ENCODE measurements at places on chromosomes 11 and 22.

GRCh38 chr11:134034496-134035381 lies 34.1 kb upstream of the JAM3 start:
- no peak for DNase-seq

DNA sequence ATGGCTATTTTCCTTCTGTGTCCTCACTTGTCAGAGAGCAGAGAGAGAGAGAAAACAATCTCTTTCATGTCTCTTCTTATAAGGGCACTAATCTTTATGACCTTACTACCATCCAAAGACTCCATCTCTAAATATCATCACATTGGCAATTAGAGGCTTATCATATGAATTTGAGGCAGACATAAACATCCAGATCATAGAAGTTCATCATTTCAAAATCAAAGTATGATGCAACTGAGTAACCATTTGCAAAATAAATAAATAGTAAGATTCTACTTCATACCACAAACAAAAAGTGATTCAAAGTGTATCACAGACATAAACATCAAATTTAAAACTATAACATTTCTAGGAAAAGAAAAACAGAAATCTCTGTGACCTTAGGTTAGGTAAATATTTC lies 504.7 kb upstream of the ARHGAP42 start:
- no peak for DNase-seq

DNA sequence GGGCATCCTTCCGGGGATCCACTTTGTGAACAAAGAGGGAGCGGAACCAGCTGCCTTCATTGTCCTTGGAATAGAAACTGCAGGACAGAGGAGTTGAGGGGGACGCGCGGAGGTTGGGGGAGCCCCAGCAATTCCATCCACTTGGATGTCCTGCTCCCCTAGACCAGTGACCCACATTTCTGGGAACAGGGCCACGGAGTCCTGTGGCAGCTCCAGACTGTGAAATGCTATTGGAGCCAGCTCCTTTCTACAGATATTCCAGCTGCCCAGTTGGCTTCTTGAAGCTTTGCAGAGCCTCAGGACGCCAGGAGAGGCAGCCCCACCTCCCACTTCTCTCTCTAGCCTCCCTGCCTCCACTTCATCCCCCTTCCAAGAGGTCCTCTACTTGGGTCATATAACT lies 10.5 kb downstream of the NIPSNAP1 start:
- no peak for DNase-seq

- DNase-seq: no peak
These were observed 46.3 kb downstream of the BRD1 start for GRCh38 chr22:49781289-49781782.

GRCh38 chr11:105220121-105220520 lies 80.6 kb upstream of the CARD18 start:
- no peak for DNase-seq

GRCh38 chr11:130103296-130103814 lies 33.7 kb downstream of the APLP2 start:
- peak; percentile 79 for DNase-seq

DNA sequence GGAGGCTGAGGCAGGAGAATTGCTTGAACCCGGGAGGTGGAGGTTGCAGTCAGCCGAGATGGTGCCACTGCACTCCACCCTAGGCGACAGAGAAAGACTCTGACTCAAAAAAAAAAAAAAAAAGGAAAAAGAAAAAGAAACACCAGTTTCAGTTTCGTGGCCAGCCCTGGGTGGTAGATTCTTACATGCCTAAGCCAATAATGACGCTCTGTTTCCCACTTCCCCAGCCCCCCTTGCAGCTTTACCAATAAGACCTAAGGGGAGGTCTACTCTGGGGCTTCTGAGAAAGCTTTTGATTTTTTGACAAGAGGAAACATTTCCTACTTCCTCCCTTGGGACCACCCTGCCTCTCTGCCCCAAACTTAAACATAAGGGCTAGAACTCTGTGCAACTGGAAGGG lies 30.0 kb upstream of the PTPRJ start:
- no peak for DNase-seq

GRCh38 chr11:32224580-32224979 lies 133.7 kb downstream of the RCN1 start:
- no peak for DNase-seq

DNA sequence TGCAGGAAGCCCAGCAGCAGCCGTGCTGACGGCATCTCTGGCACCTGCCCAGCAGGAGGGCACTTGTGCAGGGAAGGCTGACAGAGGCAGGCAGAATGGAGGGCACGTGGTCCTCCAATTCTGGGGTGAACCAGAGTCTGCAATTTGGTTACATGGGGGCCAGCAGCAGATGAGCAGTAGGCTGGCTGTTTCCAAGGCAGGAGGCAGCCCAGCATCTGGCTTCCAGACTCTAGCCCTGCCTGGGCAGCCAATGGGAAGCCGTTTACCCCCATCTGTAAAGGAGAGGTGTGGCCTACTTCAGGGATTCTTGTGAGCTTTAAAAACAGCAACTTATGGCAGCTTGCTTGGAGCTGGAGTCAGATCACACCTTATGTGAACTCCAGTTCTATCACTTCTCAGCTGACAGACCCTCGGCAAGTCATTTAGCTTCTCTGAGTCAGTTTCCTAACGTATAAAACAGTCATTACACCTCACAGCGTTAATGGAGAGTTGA lies 27.9 kb upstream of the RASL10A start:
- DNase-seq: no peak

DNA sequence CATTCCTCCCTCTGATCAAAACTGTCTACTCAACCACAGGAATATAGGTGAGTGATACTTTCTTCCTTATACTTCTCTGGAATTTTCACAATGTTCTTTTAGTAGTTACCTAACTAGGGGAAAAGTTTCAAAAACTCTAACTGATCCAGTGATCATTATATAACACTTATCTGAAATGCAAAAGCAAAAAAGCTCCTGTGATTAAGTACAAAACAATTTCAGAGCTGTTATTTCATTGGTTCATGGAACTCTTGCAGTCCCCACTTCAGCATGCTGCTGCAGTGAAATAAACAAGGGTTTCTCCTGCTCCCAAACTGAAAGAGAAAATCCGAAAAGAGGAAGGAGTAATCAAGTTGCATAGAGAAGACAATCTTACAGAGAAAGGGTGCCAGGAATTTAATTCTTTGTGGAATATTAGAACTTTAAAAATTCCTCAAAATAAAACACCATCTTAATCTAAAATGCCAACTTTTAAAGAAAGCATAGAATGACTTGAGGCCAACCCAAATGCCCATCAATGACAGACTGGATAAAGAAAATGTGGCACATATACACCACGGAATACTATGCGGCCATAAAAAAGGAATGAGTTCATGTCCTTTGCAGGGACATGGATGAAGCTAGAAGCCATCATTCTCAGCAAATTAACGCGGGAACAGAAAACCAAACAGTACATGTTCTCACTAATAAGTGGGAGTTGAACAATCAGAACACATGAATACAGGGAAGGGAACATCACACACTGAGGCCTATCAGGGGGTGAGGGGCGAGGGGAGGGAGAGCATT lies 20.3 kb downstream of the PPP2R1B start:
- no peak for DNase-seq

- peak; percentile 59 for DNase-seq
These were observed 2.9 kb downstream of the CLCF1 start for GRCh38 chr11:67370351-67371076.

DNA sequence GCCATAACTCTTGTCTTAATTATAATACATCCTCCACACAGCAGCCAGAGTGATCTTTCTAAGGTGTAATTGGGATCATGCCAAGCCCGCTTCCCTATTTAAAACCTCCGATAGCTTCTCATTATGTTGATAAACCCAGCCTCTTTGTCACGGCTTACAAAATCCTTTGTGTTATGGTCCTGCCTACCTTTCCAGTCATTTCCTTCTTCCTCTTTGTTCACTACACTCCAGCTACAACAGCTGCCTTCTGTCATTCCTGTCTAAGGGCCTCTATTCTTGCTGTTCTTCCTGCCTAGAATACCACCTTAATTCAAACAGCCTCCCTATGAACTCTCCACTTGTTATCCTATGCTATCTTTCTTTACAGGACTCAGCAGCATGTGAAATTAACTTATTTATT lies 70.6 kb upstream of the CAPRIN1 start:
- no peak for DNase-seq

- no peak for DNase-seq
These were observed 36.9 kb downstream of the MOB2 start for GRCh38 chr11:1449490-1450243.

- DNase-seq: no peak
These were observed 63.4 kb downstream of the MCM5 start for GRCh38 chr22:35463231-35463933.

GRCh38 chr11:17601676-17602075 lies 54.6 kb downstream of the OTOG start:
- no peak for DNase-seq

DNA sequence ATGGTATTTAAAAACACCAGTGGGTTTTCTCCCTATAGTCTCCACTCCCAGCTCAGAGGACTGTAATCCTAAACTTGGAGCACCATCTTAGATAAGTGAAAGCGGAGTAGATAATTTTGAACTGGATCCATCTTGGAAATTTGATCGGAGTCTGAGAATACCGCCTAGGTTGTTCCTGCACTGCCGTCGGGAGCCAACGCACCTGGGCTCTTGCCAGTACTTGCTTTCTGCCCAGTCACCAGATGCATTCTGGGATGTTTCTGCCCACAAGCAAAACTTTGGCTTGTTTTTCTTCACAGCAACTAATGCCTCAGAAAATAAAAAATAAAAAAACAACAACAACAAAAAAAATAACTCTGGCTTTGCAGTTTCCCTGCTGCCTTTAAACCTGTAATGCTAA lies 113.0 kb upstream of the MTMR2 start:
- DNase-seq: no peak

DNA sequence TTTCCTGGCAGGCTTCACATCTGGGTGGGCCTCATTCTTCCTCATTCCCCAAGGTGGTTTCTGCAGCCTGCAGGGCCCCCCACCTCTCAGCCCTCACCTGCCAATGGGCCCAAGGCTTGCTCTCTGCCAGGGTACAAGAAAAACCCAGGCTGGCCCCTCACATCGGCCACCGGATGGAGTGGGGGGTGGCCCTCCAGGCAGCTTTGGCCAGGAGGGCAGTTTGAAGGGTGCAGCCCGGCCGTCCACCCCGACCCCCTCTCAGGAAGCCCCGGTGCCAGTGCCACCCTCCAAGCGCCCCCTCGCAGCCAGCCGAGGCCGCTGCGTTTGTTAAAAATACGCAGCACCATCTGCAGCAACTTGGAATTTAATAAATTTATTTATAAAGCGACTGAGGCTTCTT lies 196.7 kb downstream of the CTTN start:
- DNase-seq: no peak

GRCh38 chr22:49514211-49514610 lies 313.5 kb downstream of the BRD1 start:
- no peak for DNase-seq

DNA sequence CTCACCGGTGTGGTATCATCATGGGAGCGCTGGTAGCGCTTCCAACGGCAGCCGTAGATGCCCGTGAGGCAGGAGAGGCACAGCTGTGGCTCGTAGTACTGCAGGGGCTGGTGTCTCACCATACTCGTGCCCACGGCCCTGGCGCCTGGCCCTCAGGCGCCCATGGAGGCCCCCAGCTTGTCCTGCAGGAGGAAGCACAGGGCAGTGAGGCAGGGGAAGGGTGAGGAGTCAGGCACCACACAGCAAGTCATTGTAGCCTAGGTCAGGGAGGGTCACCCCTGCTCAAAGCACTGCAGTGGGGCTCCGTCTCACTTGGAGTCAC lies 44.6 kb upstream of the KLHL35 start:
- DNase-seq: no peak

DNA sequence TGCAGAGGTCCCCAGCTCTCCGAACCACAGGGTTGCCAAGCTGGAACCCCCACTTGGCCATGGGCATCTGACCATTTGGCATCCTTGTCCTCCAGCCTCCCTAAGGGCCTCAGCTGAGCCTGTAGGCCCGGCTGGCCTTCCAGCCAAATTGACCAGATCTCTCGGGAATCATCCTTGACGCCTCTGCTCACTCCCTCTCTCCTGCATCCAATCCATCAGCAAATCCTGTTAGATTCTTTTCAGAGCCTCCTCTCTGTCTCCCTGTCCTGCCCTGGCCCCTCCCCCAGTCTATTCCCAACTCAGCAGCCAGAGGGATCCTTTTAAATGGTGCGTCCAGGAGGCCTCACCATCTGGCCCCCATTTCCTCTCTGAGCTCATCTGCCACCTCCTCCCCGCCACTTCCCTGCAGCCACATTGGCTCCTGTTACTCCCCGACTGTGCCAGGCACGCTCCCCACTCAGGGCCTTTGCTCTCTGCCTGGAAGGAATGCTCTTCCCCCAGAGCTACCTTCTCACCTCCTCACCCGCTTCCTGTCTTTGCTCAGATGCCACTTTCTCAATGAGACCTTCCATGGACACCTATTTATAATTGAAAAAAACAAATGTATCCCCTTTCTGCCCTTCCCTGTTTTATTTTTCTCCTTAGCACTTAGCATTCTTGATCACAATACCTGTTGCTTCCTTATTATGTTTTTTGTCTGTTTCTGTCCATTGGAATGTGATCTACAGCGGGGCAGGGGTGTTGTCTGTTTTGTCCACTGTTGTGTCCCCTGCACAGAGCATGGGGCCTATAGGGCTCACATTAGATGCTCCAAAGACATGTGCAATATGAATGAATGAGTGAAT lies 78.1 kb downstream of the NFAM1 start:
- no peak for DNase-seq

- no peak for DNase-seq
These were observed 557.9 kb upstream of the ANO5 start for GRCh38 chr11:21634956-21635355.

DNA sequence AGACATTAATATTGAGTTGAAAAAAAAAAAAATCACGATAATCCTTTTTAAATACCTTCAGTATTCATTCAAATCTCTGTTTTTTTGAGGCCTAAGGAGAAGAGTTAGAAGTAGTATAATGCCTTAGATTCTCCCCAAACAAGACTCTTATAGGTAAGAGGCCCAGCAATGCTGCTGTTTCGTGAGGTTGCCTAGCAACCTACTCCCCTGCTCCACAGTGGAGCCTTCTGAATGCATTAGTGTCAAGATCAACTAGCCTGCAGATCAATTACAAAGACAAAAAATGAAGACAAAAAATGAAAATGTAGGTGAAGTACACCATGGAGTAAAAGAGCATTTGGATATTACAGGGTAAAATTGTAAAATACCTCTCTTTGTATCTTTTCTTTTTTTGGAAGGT lies 229.8 kb upstream of the LUZP2 start:
- DNase-seq: no peak

- no peak for DNase-seq
These were observed 35.8 kb downstream of the OR4C6 start for GRCh38 chr11:55697817-55698216.

- DNase-seq: no peak
These were observed 19.9 kb downstream of the CTNND1 start for GRCh38 chr11:57781529-57781943.

GRCh38 chr22:24580276-24580675 lies 12.6 kb downstream of the LRRC75B start:
- DNase-seq: peak; percentile 78

GRCh38 chr11:111378185-111378860 lies 752 bp downstream of the POU2AF1 start:
- DNase-seq: no peak

- no peak for DNase-seq
These were observed 7.9 kb downstream of the MRPL16 start for GRCh38 chr11:59802639-59803176.
